ENCODE measurements at places on chromosomes 11 and 22.
A peak's percentile ranks its signal among the peaks of the same experiment; 100 is the strongest.

DNA sequence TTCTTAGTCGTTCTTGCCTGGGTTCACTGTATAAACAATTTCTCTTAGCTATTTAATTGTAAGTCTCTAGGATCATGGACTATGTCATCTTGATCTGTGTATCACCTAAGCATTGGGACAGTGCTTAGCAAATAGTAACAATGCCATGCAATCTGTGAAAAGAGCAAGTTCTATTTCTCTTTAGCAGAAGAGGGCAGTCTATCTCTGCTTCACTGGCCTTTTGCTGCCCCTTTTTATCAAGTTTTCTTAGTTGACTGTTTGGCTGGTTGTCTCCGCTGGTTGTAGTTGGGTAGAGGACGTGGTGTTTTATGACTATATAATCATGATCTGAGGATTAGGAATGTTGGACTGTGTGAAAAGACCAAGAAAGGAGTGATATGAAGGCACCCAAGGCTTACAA, 315.0 kb downstream of the JRKL start:
- no peak for DNase-seq

GRCh38 chr22:29989446-29989845, 90.8 kb upstream of the HORMAD2 start:
- DNase-seq = no peak

DNA sequence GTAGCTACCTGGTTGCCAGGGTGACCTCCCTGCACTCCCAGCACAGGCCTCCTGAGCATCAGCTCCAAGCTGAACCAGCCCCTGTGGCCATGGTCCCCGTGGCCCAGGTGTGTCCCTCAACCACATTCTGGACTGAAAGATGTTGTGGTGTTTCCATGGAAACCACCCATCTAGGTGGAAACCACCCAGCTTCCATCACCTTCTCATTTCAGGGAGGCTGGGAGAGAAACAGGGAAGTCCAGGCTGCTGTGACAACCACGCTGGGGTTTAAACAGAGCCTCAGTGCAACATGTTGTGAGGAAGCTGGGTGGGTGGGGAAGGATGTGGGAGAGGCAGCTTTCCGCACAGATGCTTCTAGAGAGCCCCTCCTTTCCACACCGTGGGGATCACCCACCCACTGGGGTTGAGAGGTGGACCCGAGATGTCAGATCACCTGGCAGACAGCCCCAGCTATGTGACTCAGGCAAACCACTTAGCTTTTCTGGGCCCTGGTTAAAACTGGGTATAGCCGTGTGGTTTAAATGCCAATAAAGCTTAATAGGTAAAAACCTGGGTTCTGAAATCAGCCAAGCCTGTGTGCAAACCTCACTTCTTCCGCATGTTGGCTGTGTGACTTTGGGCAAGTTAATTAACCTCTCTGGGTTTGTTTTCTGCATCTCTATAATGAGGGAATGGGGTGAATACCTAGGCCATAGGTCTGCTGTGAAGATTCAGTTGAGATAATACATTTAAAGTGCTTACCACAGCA, 46.4 kb downstream of the CD82 start:
- peak; percentile 38 for DNase-seq

GRCh38 chr11:5671831-5672230, 13.0 kb downstream of the TRIM5 start:
- no peak for DNase-seq

GRCh38 chr11:406796-407650, 7.8 kb downstream of the SIGIRR start:
- peak; percentile 92 for DNase-seq
